Vagina (tissue), 2 donors: ENCODE measurements at places on chromosomes 12 and 14.

- DNase-seq: no peak
These were observed 78.0 kb downstream of the DBX2 start for GRCh38 chr12:44972746-44973421.

GRCh38 chr14:24556756-24557155 lies 19.3 kb downstream of the CTSG start:
- DNase-seq: no peak

- no peak for DNase-seq
These were observed 13.1 kb downstream of the ASIC1 start for GRCh38 chr12:50070314-50071060.

DNA sequence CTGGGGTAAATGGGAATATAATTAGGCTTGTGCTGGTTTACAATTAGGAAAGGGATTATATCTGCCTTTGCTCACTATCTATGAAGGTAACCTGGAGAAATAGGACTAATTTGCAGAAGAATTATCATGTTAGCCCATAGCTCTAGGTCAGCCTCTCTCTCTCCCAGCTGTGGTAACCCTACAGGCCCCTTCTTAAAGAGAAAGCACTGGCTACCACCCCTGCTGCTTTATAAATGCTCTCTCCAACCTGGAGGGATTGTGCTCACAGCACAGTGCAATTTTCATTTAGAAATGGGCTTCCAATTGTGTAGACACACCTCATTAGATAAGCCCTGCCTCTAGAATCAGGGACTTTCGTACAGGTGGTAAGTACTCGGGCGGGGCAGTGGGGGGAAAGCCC lies 22.7 kb upstream of the MGST1 start:
- no peak for DNase-seq

DNA sequence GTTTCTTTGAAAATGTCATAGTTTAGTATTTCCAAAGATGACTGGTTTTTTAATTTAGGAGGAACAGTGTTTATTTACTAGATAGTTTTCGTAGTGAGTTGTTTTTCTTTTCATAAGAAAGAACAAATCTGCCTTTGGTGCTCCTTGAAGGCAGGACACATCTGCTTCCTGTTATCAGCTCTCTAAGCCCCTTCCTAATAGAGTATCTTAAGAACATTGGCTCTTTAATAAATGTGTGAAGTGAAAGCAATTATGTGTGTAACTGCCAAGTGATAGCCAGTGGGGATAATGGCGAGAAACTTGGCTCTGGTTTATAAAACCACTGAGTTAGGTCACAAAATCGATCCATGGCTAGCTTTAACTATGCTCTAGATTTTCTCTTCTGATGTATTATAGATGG lies 23.5 kb upstream of the PPFIBP1 start:
- DNase-seq: no peak

GRCh38 chr12:104419717-104420116 lies 37.0 kb upstream of the CHST11 start:
- DNase-seq: no peak

DNA sequence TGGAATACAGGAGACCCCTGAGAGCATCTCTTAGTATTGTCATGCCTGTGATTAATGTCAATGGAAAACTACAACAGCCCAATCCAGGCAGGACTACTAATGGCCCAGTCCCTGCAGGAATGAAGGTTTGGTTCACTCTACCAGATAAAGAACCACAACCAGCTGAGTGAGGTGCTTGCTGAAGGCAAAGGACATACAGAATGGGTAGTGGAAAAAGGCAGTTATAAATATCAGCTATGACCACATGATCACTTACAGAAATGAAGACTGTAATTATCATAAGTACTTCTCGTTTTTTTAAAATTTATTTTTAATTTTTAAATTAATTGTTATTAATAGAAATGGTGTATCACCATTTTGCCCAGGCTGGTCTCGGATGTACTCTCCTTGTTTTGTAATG lies 17.2 kb upstream of the LPCAT3 start:
- DNase-seq: no peak

DNA sequence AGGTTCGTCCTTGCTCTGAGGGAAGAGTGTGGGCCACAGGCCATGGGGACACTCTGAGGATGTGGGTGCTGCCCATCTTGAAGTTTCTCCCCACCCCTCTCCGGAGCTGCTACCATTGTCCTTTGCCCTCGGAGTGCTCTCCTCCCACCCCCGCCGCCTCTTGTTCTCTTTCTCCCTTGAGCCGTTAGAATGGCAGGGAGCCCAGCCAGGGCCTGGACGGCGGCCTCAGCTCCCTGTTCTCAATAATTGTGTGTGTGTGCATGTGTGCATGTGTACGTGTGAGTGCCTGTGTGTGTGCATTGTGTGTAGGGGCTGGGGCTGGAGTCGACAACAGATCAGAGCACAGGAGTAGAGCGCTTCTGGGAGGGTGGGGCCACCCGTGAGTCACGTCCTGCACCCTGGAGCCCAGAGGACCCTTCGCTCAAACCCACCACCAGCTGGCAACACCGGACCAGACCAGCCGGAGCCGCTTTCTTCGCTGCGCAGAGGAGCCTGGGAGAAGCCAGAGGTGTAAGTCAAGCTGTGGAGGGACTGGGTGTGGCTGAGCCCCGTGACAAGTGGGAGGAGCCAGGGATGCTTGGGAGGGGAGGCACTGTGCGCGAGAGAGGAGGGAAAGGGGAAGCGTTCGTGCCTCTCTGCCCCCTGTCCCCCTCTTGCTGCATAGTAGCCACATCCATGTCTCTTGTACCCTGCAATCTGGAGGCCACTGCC lies 25.9 kb upstream of the KCNA5 start:
- no peak for DNase-seq

DNA sequence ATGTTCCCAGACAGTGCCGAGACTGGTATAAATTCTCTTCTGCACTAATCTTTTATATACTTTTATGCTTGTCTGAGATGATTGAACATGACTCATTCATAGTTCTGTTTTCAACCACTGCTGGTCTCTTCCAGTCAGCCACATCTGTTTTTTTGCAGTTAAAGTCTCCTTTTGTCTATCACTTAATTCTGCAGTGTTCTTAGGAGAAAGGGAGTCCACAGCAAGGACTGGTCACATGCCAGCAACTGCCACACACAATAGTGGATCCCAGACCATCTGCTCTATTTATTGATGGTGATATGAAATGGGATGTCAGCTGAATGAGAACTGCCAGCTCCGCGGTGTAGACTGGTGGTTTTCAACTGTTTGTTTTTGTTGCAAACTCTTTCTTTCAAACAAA lies 379.8 kb downstream of the MED13L start:
- DNase-seq: no peak

DNA sequence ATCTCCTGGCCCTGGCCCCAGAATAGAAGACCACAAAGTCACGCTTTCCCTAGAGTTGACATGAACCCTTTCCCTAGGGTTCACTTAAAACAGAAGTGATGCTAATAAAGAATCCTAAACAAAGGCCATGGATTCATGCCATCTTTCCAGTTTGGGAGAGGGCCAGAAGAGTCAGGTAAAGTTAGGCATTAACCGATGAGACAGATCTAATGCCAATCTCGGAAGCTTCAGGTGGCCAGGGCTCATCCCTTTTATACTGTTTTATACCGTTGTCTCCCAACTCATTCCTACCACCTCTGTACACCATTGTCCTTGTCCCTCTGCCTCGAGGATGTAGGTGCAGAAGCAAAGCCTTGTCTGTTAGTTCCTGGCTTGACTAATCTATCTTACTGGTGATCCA lies 22.8 kb upstream of the ACTR10 start:
- DNase-seq: no peak

GRCh38 chr12:54036620-54037359 lies 3.9 kb downstream of the HOXC5 start:
- no peak for DNase-seq

- no peak for DNase-seq
These were observed 17.7 kb upstream of the ANP32D start for GRCh38 chr12:48454667-48455066.

- DNase-seq: no peak
These were observed 97.4 kb downstream of the KICS2 start for GRCh38 chr12:64124511-64125197.
